ENCODE measurements at places on chromosomes 4 and X. TPM values are rescaled to one million over a fixed set of nuclear protein-coding genes. Genes with fewer than 3 reads are reported as not detected.

- DNase-seq, result no peak
Measured at GRCh38 chr4:79148369-79148768, 177.5 kb downstream of the NAA11 start.

DNA sequence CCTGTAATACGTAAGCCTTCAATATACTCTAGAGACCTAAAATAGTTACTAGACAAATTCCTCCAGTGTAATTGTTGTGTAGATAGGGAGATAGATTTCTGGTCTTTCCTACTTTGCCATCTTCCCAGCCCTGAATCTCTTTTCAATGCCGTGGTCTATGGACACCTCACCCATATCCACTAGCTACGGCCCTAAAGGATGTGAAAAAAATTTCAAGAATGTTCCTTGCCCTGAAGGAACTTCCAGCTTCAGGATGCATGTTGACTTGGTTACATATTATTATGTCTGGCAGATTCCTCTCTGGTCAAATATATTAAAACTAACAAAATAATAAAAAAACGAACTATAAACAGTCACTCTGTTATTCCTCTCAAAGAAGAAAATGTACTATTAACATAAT, 52.4 kb upstream of the TSPAN5 start:
- peak; percentile 10 for DNase-seq

The TRPC5OS gene
- not detected for total RNA-seq

- no peak for DNase-seq
Measured at GRCh38 chr4:150909116-150909515, 106.0 kb downstream of the LRBA start.

The CXorf58 gene
- not detected for total RNA-seq
